GM23338 (cell line): ENCODE measurements at places on chromosomes 13 and 19. TPM values are rescaled to one million over a fixed set of nuclear protein-coding genes. Genes with fewer than 3 reads are reported as not detected.

DNA sequence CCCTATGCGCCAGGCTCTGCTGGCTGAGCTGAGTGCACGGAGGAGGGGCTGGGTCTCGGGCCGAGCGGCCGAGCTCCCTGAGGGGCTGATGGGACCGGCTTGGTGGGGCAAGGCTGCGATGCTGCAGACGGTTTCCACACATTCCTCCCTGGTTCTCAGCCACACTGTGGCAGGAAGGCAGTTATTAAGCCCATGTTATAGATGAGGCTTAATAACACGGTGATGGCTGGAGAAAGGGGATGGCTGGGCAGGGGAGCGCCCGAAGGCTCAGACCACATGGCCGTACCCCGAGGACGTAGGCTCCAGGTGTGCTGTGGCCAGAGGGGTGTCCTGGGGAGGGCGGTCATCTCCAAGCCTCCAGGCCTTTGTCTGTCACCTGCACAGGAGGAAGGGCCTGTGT, 58.6 kb downstream of the MCF2L start:
- no peak for DNase-seq

GRCh38 chr19:50005428-50005827, 19.7 kb downstream of the VRK3 start:
- no peak for DNase-seq

DNA sequence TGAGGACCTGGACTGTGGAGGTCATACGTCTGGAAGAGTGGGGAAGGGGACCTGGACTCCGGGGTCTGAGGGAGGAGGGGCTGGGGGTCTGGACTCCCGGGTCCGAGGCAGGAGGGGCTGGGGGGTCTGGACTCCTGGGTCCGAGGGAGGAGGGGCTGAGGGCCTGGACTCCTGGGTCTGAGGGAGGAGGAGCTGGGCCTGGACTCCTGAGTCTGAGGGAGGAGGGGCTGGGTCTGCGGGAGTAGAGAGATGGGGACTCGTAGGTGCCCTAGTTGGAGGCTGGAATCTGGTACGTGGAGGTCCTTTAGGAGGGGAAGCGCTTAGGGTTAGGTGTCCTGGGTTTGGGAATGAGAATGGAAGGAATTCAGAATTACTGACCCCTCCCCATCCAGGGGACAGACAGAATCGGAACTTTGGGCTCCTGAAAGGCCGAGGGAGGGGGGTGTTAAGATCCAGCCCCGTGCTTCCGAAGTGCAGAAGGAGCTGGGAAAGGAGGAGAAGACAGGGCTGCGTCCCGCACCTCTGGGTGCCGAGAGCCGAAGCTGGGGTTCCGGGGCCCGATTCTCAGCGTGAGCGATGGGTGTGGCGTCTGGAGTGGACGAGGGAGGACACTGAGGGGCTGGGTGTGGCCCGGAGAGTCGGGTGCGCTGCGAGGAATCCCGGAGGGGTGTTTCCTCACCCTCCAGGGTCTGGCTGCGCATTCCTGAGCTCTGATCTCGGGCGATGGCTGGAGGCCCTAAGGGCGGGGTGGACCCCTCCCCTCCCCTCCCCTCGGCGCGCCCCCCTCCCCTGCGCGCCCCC, 608 bp downstream of the MYADM start:
- peak; percentile 75 for DNase-seq

GRCh38 chr19:33430674-33431277, 57.3 kb downstream of the CEBPG start:
- peak; percentile 79 for DNase-seq

GRCh38 chr13:101140936-101141335, 275.4 kb downstream of the NALCN start:
- no peak for DNase-seq

The CFD gene
- polyA plus RNA-seq: 3.4 and 4.7 TPM in 2 replicates

The MAST1 gene
- 8.9 and 13.9 TPM in 2 replicates for polyA plus RNA-seq

The C13orf42 gene
- 94.4 and 96.5 TPM in 2 replicates for polyA plus RNA-seq

The SRRM5 gene
- 0.08 and 0.17 TPM in 2 replicates for polyA plus RNA-seq

The CYSLTR2 gene
- not detected in 2 replicates for polyA plus RNA-seq
